LHCN-M2 (cell line): ENCODE measurements at places on chromosomes 16 and 17. TPM values are rescaled to one million over a fixed set of nuclear protein-coding genes. Genes with fewer than 3 reads are reported as not detected.

Gene SPNS2
- total RNA-seq = 0.06 and 0.23 TPM in 2 replicates

Gene KRTAP9-8
- not detected in 2 replicates for total RNA-seq

GRCh38 chr17:77281904-77282367 lies 141.2 kb downstream of the SEC14L1 start:
- DNase-seq = no peak

DNA sequence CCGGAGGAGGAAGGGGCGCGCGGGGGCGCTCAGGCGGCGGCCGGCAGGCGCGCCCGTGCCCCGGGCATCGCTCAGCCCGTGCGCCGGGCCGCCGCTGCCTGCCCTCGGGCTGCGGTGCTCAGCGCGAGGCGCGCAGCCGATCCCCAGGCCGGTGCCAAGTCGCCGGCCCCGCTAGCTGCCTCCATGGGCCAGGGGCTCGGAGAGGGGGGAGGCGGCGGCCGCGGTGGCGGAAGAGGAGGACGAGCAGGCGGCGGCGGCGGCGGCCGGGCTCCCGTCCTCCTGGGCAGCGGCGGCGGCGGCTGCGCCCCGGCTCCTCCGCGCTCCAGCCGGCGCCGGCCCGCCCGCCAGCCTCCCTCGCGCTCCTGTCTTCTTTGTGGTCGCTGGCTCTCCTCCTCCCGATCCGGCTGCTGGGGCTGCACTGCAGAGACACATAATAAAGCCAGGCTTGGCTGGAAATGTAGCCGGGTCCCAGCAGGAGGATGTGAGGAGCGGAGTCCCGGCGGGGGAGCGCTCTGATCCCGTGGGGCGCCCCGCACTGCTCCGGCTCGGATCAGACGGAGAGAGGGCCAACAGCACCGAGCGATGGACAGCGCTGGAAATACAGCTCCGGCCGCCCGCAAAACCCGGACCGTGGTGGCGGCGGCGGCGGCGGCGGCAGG lies 889 bp upstream of the ZNF423 start:
- DNase-seq = peak; percentile 51

DNA sequence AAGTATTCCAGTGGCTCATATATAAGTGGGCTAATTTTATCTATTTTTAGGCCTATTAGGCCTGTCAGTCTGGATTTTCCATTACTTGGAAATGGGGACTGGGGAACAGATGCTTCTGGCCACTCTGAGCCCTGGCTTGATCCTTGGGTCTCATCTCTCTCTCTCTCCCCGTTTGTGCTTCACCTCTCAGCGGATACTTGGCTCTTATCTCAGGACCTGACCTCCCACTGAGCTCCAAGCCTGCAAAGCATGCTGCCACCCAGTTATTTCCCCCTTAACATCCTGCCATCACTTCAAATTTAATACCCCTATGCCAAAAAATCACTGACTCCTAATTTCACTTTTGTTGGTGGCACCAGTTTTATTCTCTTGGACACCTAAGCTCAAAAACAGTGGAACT lies 4.2 kb downstream of the ZNF843 start:
- DNase-seq = no peak
